Thyroid gland (tissue), 4 donors: ENCODE measurements at places on chromosomes 12 and 14. TPM values are rescaled to one million over a fixed set of nuclear protein-coding genes. Genes with fewer than 3 reads are reported as not detected.
A peak's percentile ranks its signal among the peaks of the same experiment; 100 is the strongest.

- no peak overlapping the region for H3K27ac ChIP-seq
- DNase-seq: no peak
- no peak overlapping the region for H3K4me3 ChIP-seq
- H3K27me3 ChIP-seq: no peaks in the 10 kb centered on the region
- no peaks in the 10 kb centered on the region for H3K4me1 ChIP-seq
Observed at GRCh38 chr14:37251775-37252174, 54.0 kb downstream of the MIPOL1 start.

Gene RAPGEF3
- 87.3 TPM for total RNA-seq

Gene PRB2
- total RNA-seq: not detected

GRCh38 chr14:34040766-34041165, 89.9 kb upstream of the EGLN3 start:
- H3K27ac ChIP-seq: no peak overlapping the region
- H3K4me3 ChIP-seq: no peak overlapping the region
- no peak for DNase-seq
- H3K27me3 ChIP-seq: no peaks in the 10 kb centered on the region
- no peaks in the 10 kb centered on the region for H3K4me1 ChIP-seq
- H3K36me3 ChIP-seq: no peaks in the 10 kb centered on the region

- DNase-seq: no peak
- no peaks in the 10 kb centered on the region for H3K4me1 ChIP-seq
- H3K4me3 ChIP-seq: no peak overlapping the region
- H3K36me3 ChIP-seq: no peaks in the 10 kb centered on the region
Observed at GRCh38 chr14:92587700-92588085, 74.1 kb downstream of the RIN3 start.

- H3K36me3 ChIP-seq: no peaks in the 10 kb centered on the region
- no peak overlapping the region for H3K27ac ChIP-seq
- H3K27me3 ChIP-seq: no peaks in the 10 kb centered on the region
- no peak for DNase-seq
Observed at GRCh38 chr14:81122326-81122725, 98.4 kb downstream of the GTF2A1 start.

Gene POU6F1
- total RNA-seq: 13.9 TPM

Gene ABCD2
- 0.81 TPM for total RNA-seq

Gene CALM1
- total RNA-seq: 285 TPM

DNA sequence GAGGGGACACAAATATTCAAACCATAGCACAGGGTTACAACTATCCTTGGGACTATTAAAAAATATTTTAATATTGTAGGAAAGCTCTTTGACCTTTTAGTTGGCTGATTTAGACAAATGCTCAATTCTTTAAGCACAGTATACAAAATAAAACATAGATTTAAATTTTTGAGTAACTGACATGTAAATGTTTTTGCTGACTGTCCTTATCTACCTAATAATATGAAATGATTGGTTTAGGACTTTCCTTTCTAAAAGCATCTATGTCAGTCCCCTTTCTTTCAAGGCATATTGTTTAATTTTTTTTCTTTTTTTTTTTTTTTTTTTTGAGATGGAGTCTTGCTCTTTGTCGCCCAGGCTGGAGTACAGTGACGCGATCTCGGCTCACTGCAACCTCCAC, 16.5 kb upstream of the OR6J1 start:
- H3K27me3 ChIP-seq: no peaks in the 10 kb centered on the region
- H3K36me3 ChIP-seq: no peaks in the 10 kb centered on the region
- no peak for DNase-seq

Gene NPAS3
- 4.2 TPM for total RNA-seq

- H3K36me3 ChIP-seq: peaks cover 47% of the 10 kb centered on the region
- H3K4me1 ChIP-seq: no peaks in the 10 kb centered on the region
Observed at GRCh38 chr12:14495326-14495725, 72.4 kb downstream of the PLBD1 start.

Gene B4GALNT1
- 1.7 TPM for total RNA-seq

DNA sequence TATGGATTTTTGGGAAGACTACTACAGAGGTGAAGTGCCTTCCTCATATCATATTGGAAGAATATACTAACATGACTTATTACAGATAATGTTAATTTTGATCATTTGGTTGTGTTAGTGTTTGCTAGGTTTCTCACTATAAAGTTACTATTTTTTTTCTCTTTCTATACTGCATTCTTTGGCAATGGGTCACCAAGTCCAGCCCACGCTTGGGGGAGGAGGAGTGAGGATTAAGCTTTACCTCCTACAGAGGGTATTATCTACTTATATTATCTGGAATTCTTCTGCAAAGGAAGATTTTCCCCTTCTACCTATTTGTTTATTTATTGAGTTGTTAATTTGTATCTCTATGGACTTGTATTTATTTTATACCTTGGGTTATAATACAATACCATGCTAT, 31.5 kb downstream of the SCN8A start:
- no peak for DNase-seq
- no peak overlapping the region for H3K4me3 ChIP-seq
- no peak overlapping the region for H3K27ac ChIP-seq
- no peaks in the 10 kb centered on the region for H3K27me3 ChIP-seq

Gene KERA
- not detected for total RNA-seq

- H3K36me3 ChIP-seq: no peaks in the 10 kb centered on the region
- no peak overlapping the region for H3K27ac ChIP-seq
- H3K4me3 ChIP-seq: no peak overlapping the region
- no peaks in the 10 kb centered on the region for H3K4me1 ChIP-seq
- no peak for DNase-seq
- H3K27me3 ChIP-seq: no peaks in the 10 kb centered on the region
Observed at GRCh38 chr14:96681829-96682228, 115.4 kb upstream of the VRK1 start.

- H3K27ac ChIP-seq: no peak overlapping the region
- DNase-seq: no peak
- H3K4me3 ChIP-seq: no peak overlapping the region
- peaks cover 69% of the 10 kb centered on the region for H3K36me3 ChIP-seq
- no peaks in the 10 kb centered on the region for H3K27me3 ChIP-seq
Observed at GRCh38 chr12:120169946-120170345, 24.6 kb downstream of the GCN1 start.

Gene GZMH
- total RNA-seq: 0.81 TPM

Gene DIO3
- total RNA-seq: 7.7 TPM

- DNase-seq: no peak
- H3K27ac ChIP-seq: no peak overlapping the region
- H3K27me3 ChIP-seq: no peaks in the 10 kb centered on the region
- H3K4me1 ChIP-seq: peaks cover 8% of the 10 kb centered on the region
- H3K36me3 ChIP-seq: no peaks in the 10 kb centered on the region
- H3K4me3 ChIP-seq: no peak overlapping the region
Observed at GRCh38 chr14:49946320-49947141, 53.6 kb downstream of the ARF6 start.

DNA sequence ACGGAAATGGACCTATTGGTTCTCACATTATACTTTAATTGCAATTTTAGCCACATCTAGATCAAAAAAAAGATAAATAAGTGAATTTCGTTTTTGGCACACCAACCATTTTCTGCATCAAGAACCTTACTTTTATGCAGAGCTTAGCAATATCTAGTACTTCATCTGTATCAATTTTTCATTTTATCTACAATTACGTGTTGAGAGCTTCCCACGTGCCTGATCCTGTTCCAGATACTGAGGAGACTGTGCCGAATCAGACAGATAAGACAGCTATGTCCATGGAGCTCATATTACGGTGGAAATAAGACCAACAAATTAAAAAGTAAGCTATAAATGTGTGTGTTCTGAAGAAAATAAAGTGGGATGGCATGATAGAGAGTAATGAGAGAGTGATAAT, 101.6 kb downstream of the MGAT4C start:
- no peak for DNase-seq
- no peaks in the 10 kb centered on the region for H3K27me3 ChIP-seq
- no peak overlapping the region for H3K27ac ChIP-seq
- H3K4me3 ChIP-seq: no peak overlapping the region

DNA sequence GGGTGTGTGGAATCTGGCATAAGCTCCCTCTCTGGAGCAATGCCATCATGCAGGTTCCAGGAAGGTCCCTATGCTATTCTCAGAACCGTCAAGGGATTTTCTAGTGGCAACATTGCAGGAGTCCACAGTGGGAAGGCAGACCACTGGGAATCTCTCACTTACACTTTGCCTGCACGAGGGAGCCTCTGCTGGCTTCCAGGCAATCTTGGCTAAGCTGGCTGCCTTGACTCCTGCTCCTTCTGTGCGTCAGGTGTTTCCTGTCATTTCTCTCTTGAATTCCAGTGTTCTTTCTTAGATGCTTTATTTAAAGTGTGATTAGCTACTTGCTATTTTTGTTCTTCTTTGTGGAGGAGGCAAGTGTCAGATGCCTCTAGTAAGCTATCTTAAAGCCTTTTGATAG, 414.0 kb upstream of the ATP2B1 start:
- H3K27me3 ChIP-seq: no peaks in the 10 kb centered on the region
- no peak overlapping the region for H3K27ac ChIP-seq
- H3K4me1 ChIP-seq: no peaks in the 10 kb centered on the region

- no peaks in the 10 kb centered on the region for H3K27me3 ChIP-seq
- H3K36me3 ChIP-seq: no peaks in the 10 kb centered on the region
- H3K27ac ChIP-seq: no peak overlapping the region
- no peak for DNase-seq
Observed at GRCh38 chr14:80100681-80101080, 110.6 kb downstream of the DIO2 start.

GRCh38 chr14:105155071-105155651, 13.4 kb downstream of the JAG2 start:
- H3K4me1 ChIP-seq: no peaks in the 10 kb centered on the region
- no peak for DNase-seq
- H3K4me3 ChIP-seq: no peak overlapping the region
- no peak overlapping the region for H3K27ac ChIP-seq
- H3K36me3 ChIP-seq: no peaks in the 10 kb centered on the region

DNA sequence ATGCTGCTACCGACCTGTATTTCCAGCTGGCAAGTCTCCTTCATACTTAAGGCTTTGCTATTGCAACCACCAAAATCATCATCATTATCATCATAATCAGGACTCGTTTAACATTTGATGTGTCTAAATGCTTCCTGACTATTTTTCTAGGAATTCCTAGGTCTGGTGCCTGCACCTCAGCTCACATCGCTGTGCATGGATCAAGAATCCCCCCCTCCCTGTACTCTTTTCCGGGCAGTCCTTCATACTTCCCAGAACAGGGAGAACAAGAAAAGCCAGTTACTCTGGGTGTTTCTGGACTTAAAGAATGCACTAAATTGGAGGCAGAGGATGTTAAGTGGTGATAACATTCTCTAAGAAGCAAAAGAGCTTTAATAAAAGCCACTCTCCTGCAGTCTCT, 9.4 kb downstream of the ERP27 start:
- H3K27me3 ChIP-seq: no peaks in the 10 kb centered on the region
- no peaks in the 10 kb centered on the region for H3K36me3 ChIP-seq
- peak overlapping the region; percentile 88 for H3K27ac ChIP-seq
- DNase-seq: peak; percentile 64
- no peak overlapping the region for H3K4me3 ChIP-seq

Gene DNAI7
- 5.4 TPM for total RNA-seq

Gene MORN3
- total RNA-seq: 2.3 TPM

Gene IAPP
- total RNA-seq: not detected

GRCh38 chr14:34965912-34966311, 16.9 kb upstream of the SRP54 start:
- no peak for DNase-seq
- H3K4me3 ChIP-seq: no peak overlapping the region
- no peaks in the 10 kb centered on the region for H3K27me3 ChIP-seq
- no peaks in the 10 kb centered on the region for H3K36me3 ChIP-seq
- no peaks in the 10 kb centered on the region for H3K4me1 ChIP-seq
- H3K27ac ChIP-seq: no peak overlapping the region

DNA sequence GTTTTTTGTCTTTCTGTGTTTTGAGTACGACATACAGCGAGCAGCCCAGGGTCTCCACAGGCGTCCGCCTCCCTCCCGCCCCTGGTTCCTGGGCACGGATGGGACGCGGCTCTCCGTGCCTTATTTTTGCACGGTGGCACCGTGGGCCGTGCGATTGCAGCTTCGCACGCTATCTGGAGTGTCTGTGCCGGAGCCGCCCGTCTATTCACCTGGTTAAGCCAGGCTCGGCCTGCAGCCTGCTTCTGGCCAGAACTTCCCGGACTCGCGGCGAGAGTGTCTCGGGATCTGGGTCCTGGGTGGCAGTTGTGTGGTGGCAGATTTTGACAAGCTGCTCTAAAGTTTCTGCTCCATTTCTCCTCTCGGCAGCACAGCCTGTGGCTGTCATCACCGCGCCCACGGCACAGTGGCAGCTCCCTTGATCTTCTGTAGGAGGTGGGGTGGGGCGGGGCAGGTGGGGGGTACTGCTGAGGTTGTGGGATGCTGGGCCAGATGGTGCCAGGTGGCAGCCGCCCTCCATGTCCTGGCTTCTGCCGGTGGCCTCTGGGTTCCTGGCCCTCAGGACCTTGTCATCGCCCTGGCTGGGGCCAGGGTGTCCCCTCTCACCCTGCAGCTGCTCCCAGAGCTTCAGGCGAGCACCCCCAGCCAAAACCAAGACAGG, 2.9 kb downstream of the MMP17 start:
- DNase-seq: peak; percentile 10
- peak overlapping the region; percentile 30 for H3K4me3 ChIP-seq
- H3K27me3 ChIP-seq: peaks cover 10% of the 10 kb centered on the region

Gene OR6C74
- not detected for total RNA-seq
